ENCODE measurements at places on chromosomes 7 and 10.
A peak's percentile ranks its signal among the peaks of the same experiment; 100 is the strongest.

GRCh38 chr7:128928159-128928813 lies 9.4 kb upstream of the IRF5 start:
- DNase-seq, result no peak

DNA sequence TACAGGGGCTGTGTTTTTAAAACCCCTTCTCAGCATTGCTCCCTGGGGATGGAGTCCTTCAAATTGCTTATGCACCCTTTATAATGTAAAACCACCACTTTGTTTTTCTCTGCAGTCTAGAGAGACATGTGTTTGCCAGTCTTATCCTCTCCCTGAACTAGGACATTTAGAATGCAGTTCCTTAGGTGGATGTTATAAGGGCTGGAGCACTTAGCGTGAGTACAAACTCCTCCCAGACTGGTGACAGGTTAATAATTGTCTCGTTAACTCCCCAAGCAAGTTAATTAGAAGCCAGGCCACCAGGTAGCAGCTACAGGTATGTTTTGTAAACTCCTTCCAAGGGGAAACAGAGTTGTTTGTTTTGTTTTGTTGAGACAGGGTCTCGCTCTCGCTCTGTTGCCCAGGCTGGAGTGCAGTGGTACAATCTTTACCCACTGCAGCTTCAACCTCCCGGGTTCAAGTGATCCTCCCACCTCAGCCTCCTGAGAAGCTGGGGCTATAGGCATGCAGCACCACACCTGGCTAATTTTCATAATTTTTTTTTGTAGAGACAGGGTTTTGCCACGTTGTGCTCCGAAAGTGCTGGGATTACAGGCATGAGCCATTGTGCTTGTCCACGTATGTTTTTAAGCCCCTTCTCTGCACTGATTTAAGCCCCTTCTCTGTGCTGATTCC lies 100.2 kb downstream of the FAM107B start:
- DNase-seq, result no peak

DNA sequence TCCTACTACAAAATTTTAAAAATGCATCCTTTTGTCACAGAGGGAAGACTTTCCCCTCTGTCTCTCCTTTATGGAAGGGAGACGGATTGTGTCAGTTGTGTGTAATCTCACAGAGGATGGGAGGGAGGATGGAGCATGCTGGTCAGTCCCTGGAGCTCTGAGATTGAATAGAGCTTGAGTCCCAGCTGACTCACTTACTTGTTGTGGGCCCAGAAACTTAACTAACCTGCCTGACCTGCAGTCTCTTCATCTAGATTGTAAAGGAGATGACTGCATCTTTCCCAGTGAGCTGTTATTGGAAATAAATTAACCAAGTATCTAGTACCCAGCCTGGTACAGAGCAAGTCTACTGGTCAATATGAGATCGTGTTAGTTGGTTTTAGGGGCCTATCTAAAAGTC lies 77.9 kb upstream of the ADO start:
- DNase-seq, result no peak

GRCh38 chr7:139993169-139993568 lies 69.6 kb downstream of the PARP12 start:
- DNase-seq, result no peak

- no peak for DNase-seq
These were observed 9.4 kb downstream of the TMEM106B start for GRCh38 chr7:12220389-12221046.

GRCh38 chr10:49257154-49257553 lies 41.8 kb upstream of the C10orf71 start:
- DNase-seq, result peak; percentile 61

GRCh38 chr10:28810057-28810870 lies 132.9 kb downstream of the BAMBI start:
- DNase-seq, result no peak

- no peak for DNase-seq
These were observed 12.5 kb downstream of the NOBOX start for GRCh38 chr7:144391014-144391413.

DNA sequence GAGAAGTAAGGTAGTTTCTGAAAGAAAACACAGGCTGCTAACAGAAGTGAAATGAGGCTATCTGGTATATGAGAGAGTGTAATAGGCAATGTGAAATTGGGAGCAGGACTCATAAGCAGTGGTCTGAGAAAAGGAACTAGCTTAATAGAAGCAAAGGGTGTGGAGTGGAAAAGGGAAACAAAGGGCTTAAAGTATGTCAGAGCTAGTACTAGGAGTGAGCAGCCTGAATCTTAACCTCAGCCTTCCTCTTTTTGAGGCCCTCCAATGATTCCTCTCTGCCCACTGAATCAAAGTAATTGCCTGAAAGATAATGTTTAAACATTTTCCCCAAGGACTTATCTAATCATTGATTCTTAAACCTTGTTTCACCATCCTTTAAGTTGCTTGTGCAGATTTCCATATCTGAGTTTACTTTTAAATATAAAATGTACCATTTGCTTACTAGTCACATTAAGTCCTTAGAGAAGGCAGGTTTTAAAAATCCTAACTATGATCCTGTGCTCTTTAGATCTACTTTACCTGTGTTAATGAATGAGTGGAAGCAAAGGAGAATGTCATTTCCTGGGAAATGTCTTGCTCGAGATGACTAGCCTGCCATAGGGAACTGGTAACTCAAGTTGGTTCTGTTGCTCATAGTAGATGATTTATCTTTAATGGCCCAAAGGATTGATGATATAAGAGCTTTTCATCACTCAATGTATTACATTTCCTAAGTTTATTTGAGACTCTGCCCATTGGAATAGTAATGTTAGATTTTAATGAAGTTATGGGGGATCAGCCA lies 155.0 kb downstream of the SKAP2 start:
- DNase-seq, result peak; percentile 48

- no peak for DNase-seq
These were observed 144.4 kb downstream of the PKD1L1 start for GRCh38 chr7:47803846-47804245.

DNA sequence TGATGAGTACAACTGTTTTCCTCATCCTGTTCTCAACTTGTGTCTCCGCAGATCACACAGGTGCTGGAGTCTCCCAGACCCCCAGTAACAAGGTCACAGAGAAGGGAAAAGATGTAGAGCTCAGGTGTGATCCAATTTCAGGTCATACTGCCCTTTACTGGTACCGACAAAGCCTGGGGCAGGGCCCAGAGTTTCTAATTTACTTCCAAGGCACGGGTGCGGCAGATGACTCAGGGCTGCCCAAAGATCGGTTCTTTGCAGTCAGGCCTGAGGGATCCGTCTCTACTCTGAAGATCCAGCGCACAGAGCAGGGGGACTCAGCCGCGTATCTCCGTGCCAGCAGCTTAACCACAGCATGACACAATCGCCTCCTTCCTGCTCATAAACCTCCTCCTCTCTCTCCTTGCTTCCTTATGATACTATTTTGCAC lies 126.7 kb upstream of the PRSS58 start:
- peak; percentile 99 for DNase-seq

- DNase-seq, result no peak
These were observed 190.0 kb downstream of the CFTR start for GRCh38 chr7:117669818-117670217.

DNA sequence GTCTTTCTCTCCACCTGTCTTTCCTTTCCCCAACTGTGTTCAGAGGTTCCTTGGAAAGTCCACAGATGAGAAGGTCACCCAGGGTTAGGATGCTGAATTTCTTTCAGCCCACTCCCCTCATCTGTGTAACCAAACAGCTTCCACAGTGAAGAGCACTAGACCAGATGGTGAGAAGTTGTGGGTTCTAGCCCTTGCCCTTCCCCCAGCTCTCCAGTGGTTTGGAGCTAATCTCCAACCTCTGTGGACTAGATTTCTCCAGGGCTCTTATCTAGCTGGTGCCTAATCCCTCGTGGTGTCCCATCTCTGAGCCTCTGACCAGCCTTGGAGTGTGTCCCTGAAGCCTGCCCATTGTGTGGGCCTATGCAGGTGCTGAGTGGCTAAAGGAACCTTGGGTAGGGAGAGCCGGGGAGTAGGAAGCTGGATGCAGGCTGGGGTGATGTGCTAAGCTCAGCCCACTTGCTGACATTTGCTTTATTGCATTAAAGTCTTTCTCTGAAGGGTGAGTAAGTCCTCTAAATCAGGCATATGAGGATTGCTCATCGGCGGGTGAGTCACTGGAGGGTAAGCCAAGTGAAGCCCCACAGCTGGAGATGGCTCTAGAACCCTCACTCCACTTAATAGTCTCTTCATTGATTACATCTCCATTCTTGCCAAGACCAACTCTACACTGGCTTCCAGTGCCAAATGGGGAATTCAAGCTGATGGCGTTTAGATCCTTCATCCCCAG lies 14.9 kb downstream of the DUSP5 start:
- DNase-seq, result peak; percentile 59
